ENCODE measurements at places on chromosomes 13 and 19.
A peak's percentile ranks its signal among the peaks of the same experiment; 100 is the strongest.

DNA sequence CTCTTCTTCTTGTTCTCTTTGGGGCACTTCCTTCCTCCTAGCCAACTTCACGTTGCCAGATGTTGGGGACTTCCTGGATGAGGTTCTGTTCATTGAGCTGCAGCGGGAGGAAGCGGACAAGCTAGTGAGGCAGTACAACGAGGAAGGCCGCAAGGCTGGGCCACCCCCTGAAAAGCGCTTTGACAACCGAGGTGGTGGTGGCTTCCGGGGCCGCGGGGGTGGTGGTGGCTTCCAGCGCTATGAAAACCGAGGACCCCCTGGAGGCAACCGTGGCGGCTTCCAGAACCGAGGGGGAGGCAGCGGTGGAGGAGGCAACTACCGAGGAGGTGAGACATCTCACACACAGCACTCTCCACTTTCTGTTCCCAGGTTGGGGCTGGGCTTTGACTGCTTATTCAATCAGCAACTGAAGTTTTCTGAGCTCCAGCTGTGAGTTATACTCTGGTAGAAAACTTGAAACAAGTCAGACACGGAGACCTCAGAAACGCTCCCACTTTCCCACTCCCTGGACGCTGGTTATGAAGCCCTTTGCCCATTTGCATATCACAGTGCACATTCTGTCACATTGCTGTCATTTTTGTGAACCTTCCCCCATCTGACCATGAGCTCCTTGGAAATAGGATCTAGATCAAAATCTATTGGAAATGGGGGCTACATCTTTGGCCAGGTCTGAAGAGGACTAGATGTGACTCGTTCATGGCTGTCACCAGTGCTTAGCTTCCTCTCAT, 7.2 kb upstream of the CCDC97 start:
- peak; percentile 73 for DNase-seq

GRCh38 chr13:59133903-59134302, 1029.8 kb downstream of the DIAPH3 start:
- no peak for DNase-seq

- DNase-seq: no peak
These were observed 536 bp upstream of the AKAP8 start for GRCh38 chr19:15379999-15380647.

DNA sequence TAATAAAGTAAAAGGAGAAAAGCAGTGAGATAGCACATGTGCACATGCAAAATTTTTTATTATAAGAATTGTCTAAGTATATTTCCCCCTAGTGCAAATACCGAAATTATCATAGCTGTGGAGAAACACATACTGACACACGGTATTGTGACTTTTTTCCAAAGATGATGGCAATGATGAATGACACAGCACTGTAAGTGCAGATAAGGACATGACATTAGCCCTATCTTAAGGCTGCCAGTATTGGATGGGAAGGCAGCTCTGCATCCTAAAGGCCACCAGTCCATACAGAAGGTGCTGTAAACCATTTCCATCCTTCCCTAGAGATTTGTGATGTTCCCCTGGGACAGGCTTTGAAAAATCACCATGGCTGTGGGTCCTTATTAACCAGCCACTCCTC, 11.5 kb upstream of the MICU2 start:
- no peak for DNase-seq

DNA sequence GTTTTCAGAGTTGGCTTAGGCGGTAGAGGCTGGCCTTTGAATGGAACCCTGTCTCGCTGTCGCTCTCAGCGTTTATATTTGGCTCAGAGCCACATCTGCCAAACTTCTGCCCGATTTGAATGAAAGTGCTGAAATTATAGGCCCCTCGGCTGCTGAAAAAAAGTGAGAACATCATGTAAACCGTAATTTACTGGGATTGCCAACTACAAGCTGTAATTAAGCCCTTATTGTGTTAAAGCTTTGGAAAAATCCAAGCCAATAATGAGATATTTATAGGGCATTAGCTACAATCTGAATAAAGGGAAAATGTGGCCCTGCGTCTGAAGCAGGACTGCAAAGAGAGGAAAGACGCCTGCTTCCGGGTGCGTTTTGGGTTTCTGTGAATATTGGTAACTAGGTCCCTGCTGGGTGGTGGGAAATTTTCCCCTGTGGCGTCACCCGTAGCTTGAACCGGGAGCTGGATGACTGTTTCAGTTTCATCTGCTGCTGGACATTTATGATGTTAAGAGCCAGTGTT, 9.9 kb downstream of the DNM2 start:
- DNase-seq: no peak

DNA sequence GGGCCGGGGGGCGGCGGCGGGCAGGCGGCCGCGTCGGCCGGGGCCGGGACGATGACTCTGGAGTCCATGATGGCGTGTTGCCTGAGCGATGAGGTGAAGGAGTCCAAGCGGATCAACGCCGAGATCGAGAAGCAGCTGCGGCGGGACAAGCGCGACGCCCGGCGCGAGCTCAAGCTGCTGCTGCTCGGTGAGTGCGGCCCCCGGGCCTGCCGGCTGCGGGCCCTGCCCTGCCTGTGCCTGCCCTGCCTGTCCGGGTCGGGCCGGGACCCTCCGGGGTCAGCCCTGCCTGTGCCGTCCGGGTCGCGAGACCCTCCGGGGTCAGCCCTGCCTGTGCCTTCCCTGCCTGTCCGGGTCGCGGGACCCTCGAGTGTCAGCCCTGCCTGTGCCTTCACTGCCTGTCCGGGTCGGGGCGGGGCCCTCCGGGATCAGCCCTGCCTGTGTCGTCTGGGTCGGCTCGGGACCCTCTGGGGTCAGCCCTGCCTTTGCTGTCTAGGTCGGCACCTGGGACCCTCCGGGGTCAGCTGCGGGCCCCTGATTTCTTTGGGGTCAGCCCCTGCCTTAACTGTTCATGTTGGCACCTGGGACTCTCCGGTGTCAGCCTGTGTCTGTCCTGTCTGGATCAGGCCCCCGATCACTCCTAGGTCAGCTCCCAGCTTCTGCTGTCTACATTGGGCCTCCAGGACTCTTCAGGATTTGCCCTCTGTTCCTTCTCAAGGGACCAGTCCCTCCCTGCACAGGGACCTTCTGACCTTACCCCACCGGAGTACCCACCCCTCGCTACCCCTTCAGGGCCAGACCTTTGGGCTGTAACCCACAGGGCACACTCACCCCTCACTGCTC, 659 bp downstream of the GNA11 start:
- no peak for DNase-seq

DNA sequence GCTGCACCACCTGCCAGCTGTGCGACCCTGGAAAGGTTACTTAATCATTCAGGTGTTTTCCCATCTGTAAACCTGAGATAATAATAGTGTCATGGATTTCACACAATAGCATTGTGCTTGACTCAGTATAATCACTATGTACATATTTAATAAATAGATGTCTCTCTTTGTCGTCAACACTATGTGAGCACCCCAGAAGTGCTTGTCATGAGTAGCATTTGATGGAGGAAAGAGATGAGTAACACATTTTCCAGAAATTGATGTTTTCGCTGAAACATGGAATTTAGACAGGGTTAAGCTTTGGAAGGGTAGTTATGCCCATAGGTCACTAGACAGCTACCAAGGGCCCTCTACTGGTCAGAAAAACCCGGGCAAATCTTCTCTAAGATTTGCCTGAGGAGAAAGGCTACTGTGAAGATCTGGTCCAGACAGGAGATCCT, 9.5 kb upstream of the MBNL2 start:
- DNase-seq: no peak

Measured in activated gamma-delta T cell treated with anti-CD3 and anti-CD28 coated beads, Interleukin-2, amount 50 U/mL, for 16 hours (primary cell).